Activated gamma-delta T cell (primary cell): ENCODE measurements at places on chromosomes 2 and 18.

DNA sequence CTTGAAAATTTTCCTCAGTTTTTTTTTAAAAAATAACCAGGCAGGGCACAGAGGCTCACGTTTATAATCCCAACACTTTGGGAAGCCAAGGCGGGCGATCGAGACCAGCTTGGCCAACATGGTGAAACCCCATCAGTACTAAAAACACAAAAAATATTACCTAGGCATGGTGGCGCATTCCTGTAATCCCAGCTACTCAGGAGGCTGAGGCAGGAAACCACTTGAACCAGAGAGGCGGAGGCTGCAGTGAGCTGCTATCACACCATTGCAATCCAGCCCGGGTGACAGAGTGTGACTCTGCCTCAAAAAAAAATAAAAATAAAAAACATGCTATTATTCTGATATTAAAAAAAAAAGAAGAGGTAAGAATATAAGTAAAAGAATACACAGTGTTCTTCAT lies 191.0 kb downstream of the ZEB2 start:
- DNase-seq = no peak

- no peak for DNase-seq
Observed at GRCh38 chr18:15005313-15006130, 257.6 kb downstream of the ANKRD30B start.

DNA sequence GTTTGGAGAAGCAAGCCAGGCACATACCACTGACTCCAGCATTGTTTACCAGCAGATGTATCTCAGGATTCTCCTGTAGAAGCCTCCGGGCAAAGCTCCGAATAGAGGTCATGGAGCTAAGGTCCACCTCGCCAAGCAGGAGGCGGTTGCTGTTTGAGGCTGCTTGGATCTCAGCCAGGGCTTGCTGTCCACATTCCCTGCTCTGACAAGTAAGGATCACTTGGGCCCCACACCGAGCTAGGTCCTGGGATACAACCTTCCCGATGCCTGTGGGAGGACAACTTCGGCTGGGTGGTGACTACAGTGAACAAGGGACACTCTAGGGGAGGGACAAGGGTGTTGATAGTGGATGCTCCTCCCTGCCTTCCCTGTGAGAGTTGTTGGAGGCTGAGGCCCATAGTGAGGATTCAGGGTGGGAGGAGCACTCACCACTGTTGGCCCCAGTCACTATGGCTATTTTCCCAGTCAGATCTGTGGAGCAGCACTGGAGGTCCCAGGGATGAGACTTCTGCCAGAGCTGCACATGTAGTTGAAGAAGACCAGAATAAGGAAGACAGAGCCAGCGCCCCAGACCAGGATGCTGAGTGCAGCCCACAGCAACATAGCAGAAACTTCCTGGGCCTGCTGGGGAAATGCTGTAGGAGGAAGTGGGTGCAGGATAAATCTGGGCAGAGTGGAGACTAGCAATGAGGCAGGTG lies 8.3 kb downstream of the C2orf81 start:
- no peak for DNase-seq

- no peak for DNase-seq
Observed at GRCh38 chr2:10419553-10420257, 28.4 kb downstream of the ODC1 start.

DNA sequence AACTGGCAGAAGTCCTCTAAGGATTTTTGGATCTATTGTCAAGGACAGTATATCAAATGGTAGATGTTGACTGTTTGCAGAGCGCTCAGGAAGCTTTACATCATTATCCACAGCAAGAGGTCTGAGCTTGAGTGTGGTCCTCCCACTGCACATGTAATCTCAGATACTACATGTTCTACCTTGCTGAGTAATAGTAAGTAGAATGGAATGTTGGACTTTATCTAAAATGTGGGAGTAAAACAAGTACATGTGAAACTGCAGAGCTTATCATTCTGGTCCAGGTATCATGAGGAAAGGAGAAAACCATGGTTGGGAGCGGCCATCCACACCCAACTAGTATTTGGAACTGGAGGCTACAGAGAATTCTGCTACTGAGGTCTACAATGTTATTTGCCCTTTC lies 19.3 kb upstream of the CD28 start:
- no peak for DNase-seq

- no peak for DNase-seq
Observed at GRCh38 chr2:3751806-3752205, 48.4 kb downstream of the DCDC2C start.

DNA sequence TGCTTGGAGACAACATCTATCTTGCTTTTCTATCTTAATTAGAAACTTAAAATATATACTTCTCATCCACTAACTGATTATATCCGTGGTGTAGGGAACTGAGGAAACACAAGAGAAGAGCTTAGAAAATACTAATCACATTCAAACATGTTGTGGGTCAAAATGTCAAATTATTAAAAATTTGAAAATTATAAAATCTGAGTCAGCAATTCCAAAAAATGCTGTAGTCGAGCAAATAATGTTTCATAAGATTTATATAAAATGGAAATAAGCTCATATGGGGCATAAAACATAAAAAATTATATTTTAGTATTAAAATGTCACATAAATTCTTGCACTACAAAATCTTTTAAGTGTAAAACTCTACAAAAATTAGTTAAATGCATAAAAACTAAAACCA lies 29.2 kb downstream of the SF3B1 start:
- no peak for DNase-seq

- DNase-seq = no peak
Observed at GRCh38 chr2:224211181-224211480, 172.0 kb upstream of the SERPINE2 start.

- DNase-seq = no peak
Observed at GRCh38 chr2:234841321-234842015, 110.3 kb upstream of the SH3BP4 start.

DNA sequence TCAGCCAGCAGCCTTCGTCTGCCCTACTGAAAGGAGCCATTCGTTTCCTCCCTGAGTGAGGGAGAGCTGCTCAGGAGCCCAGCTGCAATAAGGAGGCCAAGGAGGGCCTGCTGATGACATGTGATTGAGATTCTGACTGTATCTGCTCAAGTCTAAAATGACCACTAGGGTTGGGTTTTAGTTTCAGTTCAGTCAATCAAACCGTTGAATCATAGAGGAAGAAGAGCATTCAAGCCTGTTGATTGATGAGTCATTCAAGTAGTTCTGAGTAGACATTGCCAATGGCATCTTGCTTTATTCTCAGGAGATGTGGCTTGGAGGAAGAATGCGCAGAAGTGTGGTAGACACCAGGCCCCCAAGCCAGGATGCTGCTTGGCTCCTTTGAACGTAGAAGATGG lies 19.9 kb upstream of the BCL2L11 start:
- DNase-seq = no peak

DNA sequence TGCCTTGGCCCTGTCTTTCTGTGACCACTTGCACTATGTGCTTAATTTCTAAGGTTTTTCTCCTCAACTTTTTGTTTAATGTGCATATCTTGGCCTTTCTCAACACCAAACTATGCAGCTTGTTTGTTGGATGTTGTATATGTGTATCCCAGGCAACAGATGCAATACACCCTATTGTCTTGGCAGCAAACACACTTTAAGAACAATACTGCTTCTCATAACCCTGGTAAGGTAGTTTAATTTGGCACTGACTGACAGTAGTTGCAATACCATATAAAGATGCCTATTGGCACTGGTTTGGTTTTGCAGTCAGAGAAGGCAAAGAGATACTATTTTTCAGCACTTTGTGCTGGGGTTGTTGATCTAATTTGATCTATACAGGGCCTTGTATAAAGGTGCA lies 360.7 kb upstream of the CWC22 start:
- no peak for DNase-seq

DNA sequence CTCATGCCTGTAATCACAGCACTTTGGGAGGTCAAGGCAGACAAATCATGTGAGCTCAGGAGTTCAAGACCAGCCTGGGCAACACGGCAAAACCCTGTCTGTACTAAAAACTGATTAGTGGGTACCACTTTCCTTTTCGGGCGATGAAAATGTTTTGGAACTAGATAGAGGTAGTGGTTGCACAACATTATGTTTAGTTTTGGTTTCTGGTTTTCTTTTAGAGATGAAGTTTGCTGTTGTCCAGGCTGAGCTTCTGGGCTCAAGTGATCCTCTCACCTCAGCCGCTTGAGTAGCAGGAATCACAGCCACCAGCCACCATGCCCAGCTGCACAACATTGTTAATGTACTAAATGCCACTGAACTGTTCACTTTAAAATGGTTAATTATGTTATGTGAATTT lies 27.6 kb downstream of the AAK1 start:
- no peak for DNase-seq

GRCh38 chr18:52667463-52668065 lies 327.6 kb downstream of the DCC start:
- no peak for DNase-seq

GRCh38 chr2:157931542-157931941 lies 55.4 kb upstream of the ACVR1 start:
- DNase-seq = no peak

- no peak for DNase-seq
Observed at GRCh38 chr2:20525041-20526035, 78.5 kb downstream of the RHOB start.

- no peak for DNase-seq
Observed at GRCh38 chr2:154470376-154470775, 228.1 kb upstream of the KCNJ3 start.

DNA sequence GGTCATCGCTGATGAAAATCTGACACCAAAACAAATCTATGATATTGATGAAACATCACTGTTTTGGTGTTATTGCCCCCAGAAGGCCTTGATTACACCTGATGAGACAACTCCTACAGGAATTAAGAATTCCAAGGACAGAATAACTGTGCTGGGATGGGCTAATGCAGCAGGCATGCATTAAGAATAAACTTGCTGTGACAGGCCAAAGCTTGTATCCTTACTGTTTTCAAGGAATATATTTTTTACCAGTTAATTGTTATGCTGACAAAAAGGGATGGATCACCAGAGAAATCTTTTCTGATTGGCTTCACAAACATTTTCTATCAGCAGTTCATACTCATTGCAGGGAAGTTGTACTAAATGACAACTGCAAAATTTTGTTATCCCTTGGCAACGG lies 278.2 kb downstream of the IKZF2 start:
- DNase-seq = no peak

DNA sequence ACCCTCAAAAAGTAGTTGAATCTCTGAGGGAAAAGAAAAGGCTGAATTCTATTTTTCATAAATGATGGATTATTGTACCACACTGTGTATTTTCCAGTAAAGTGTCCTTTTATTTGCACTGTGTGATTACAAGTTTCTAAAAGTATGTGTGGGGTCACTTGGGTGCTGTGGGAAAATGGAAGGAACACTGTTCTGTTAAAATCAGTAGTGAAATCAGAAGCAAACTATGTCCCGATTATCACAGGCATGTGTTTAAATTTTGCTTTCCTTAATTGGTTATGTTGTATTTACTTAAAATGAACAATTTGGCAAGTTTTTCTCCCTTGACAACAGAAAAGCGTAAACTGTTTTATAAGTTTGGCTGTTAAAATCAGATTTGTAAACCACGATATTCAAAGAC lies 353.1 kb downstream of the ARHGAP15 start:
- no peak for DNase-seq

DNA sequence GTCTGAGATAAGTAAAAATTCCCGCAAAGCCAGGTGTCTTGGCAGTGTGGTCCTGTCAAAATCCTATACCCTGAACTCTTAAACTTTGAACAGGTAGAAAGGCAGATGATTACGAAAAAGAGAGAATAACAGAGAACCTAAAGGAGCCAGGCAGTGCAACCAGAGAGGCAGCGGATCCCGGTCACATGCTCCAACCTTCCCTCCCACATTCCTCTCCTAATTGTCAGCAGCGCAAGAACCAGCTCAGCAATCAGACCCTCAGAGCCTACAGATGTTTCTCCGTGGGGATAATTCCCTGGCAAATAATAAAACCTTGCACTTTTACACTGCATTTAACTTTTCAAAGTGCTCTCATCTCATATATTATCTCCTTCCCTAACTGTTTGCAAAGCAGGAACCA lies 124.8 kb downstream of the EPHA4 start:
- DNase-seq = no peak

- peak; percentile 17 for DNase-seq
Observed at GRCh38 chr2:27715318-27716210, 51.9 kb downstream of the SLC4A1AP start.

DNA sequence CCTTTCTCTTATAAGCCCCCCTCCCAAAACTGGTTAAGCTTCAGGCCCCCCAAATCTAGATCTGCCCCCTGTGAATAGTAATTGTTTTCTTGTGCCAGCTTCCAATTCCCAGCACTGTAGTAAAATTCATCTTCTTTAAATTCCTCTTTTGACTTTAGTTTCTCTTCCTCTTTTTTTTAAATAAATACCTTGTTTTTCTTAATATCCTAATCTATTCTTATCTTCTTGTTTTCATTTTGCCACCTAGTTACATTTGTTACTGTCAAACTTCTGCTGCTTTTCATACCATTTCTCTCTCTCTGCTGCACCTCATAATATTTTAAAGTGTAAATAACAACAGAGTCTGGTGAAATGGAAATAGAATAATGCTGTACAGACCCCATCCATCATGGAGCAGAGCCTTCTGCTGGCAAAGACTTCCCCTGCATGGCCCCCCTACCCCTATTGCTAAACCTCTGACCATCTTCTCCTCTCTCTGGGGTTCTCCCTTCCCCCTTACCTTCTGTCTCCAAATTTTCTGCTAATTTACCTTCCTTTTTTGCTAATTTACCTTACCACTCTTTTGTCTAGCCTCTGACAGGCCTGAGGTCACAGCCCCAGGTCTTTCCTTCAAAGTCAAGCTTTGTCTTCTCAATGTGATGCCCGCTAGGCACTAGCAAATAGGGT lies 94.9 kb upstream of the PAPOLG start:
- DNase-seq = no peak

- no peak for DNase-seq
Observed at GRCh38 chr18:23871410-23871809, 143.1 kb upstream of the TTC39C start.

DNA sequence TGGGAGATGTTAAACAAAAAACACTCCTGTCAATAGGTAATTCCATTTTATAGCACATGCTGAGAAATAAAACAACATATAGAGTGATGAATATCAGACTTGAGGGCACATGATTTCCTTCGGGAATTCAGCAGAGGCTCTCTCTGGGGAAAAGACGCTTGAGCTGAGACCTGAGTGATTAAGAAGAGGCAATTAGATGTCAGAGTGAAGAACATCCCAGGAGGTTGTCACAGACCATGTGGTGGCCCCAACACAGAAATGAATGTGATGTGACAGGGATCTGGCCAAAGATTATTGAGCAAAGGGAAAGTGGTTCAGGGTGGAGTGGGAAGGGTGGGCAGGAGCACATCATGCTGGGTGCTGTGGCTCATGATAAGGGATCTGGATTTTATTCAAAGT lies 254.7 kb downstream of the RAD51AP2 start:
- DNase-seq = no peak

DNA sequence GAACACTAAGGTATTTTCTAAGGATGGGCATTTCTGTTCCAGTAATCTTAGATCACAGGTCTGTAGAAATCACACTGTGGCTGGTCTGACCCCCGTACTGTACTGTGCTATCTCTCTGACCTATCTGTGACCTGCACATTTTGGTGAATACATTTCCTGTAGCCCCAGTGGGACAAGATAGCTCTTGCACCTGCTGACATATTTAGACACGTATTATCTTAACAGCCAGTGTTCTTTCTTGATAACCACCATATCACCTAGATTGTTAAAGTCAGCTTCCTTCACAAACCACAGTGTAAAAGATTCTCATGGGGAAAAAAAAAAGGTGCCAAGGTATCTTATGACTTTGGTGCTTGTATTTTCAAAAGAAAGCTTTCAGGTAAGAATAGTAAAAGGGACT lies 39.8 kb upstream of the TMEM247 start:
- DNase-seq = no peak

- DNase-seq = no peak
Observed at GRCh38 chr2:12348216-12348615, 368.5 kb upstream of the TRIB2 start.
